Memory B cell (primary cell): ENCODE measurements at places on chromosomes 5 and 9.

DNA sequence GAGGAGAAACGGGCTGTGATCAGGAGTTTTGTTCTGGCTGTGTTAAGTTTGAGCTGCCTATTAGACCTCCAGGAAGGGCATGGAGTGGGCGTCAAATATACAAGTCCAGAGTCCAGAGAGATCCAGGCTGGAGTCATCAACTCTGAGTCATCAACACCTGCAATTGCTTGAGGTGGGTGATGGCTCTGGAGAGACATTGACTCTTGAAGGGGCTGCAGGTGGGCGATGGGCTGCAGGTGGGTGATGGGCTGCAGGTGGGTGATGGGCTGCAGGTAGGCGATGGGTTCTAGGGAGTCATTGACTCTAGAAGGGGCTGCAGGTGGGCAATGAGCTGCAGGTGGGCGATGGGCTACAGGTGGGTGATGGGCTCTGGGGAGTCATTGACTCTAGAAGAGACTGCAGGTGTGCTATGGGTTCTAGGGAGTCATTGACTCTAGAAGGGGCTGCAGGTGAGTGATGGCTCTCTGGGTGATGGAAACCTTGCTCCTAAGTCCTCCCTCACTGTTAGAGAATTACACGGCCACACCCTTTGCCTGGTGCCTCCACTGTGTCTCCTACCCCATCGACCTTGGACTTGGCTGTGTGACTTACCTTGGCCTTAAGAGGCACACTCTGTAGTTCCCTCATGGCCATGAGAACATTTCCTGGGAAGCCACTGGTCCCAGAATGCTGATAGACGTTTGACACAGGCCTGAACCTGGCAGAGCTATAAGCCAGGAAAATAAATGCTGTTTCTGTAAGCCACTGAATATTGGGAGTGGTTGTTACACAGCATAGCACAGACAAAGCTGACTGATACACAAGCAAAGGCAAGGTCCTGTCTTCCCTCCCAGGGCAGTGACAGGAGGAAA is 10.4 kb upstream of the FIBCD1 start:
- DNase-seq: no peak

GRCh38 chr5:146369691-146370090 is 31.1 kb downstream of the POU4F3 start:
- no peak for DNase-seq

DNA sequence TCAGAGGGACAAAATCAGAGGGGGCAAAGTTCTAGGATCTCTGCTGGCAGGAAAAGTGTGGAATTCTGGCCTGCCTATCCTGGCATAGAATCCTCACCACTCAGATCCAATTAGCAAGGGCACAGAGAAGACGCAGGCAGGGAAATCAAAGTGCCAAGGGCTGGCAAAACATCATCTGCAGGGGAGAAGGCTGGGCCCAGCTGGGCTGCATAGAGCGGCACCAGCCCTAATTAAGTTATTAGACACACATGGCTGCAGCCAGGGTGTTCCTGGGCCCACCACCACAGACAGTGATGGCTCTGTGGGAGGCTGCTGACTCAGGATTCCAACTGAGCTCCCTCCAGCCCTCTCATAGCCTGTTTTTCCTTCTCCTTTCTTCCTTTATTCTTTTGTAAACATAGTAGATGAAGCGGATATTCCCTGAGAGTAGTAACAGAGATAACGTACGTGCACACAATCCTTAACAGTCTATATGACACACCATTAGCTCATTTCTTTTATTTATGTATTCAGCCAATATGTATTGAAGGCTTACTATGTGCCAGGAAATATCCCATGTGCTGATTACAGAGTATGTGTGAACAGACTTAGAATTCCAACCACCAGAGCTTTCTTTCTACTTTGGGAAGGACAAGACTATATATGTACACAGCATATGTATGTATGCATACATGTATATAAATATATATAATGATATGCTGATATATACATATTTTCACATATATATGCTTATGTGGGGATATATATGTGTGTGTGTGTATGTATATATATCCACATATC is 236.1 kb downstream of the ASTN2 start:
- no peak for DNase-seq

- no peak for DNase-seq
These were observed 259.3 kb upstream of the SLC30A5 start for GRCh38 chr5:68834491-68834981.

- no peak for DNase-seq
These were observed 6.4 kb downstream of the GNAQ start for GRCh38 chr9:78025186-78025585.
